ENCODE measurements at places on chromosomes 6 and 20.

- DNase-seq = peak; percentile 89
These were observed 34.5 kb downstream of the SLX4IP start for GRCh38 chr20:10469599-10469998.

DNA sequence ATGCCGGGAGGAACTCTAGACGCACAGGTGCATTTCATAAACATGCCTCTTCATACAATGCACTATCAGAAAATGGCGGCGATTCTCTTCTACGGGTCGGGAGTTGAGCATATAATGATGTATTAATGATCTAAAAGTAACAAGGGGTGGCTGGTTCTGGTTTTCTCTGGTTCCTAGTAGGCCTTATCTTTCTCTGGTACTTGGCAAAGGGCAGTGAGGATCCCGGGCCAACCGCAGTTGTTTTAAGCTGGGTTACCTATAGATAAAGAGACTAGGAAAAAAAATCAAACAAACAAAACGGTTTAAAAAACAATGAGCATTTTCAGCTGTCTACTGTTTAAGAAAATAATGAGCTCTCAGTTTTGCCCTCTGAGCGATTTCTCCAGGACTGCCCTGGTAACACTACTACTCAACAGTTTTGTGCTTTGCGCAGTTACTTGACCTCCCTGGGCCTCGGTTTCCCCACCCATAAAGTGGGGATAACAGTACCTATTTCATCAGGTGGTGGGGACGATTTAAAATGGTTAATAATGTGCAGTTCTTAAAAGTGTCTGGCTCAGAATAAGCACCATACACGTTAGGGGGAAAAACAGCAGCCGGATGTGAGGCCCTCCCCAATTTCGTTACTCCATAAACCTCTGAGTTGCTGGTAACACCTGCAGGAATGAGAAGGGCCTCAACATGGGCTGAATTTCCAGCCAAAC lies 1.3 kb upstream of the SIRT5 start:
- DNase-seq = no peak

GRCh38 chr20:49587111-49587570 lies 19.2 kb upstream of the PTGIS start:
- DNase-seq = no peak

GRCh38 chr6:121951918-121952379 lies 447.5 kb upstream of the HSF2 start:
- no peak for DNase-seq

- no peak for DNase-seq
These were observed 6.6 kb upstream of the GFRAL start for GRCh38 chr6:55320696-55321086.

- DNase-seq = no peak
These were observed 20.5 kb upstream of the SNRPC start for GRCh38 chr6:34736823-34737222.

- DNase-seq = peak; percentile 52
These were observed 22.3 kb downstream of the ELOVL5 start for GRCh38 chr6:53326372-53327016.

- DNase-seq = peak; percentile 37
These were observed 38.6 kb upstream of the PIM1 start for GRCh38 chr6:37131104-37131959.

GRCh38 chr20:39270837-39271604 lies 308.9 kb downstream of the DHX35 start:
- no peak for DNase-seq

- DNase-seq = no peak
These were observed 465.3 kb downstream of the CBLN4 start for GRCh38 chr20:55540013-55540412.

DNA sequence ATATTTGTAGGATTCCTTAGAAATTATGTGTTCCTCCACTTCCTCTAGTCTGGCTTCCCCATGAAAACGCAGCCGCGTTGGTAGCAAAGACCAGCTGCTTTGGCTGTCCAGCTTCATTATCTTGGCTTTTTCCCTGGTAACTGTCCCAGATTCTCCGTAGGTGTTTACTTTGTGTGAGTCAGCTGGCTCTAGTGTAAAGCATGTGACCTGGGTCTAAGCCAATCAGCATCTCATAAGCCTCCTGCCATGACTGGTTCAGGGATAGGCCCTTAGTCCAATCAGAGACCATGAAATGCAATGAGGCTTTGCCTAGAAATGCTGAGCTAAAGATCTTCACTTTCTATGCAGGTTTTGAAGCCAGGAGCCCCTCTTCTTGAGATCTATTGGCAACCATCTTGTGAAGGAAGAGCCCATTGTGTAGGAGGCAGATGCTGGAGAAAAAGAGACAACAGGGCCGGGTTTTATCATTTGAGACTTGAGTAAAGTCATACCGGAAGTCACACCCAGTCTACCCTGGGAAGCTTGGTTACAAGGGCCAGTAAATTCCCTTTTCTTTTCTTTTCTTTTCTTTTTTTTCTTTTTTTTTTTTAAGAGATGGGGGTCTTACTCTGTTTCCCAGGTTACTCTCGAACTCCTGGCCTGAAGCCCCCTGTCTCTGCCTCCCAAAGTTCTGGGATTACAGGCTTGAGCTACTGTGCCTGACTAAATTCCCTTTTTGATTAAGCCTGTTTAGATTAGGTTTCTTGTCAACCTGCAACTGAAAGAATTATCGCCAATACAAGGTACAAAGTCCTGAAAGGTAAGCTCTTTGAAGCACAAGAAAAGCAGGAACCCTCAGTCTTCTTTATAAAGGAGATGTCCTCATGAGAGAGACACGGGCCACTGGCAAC lies 256.5 kb upstream of the RREB1 start:
- peak; percentile 70 for DNase-seq

DNA sequence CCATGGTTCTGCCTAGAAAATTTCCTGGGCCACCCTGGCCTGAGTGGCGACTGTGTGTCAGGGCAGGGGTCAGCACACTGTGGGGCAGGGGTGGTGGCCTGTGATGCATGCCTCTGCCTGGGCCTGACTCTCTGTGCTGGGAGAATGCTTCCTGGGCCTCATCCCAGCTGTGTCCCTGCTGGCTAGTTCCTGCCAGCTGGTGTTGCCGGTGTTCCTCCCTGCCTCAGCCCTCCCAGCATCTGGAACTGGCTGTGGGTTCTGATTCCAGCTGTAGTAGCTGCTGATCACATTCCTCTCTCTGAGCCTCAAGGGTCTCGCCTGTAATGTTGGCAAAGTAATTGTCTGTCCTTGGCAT lies 101.5 kb downstream of the SYCP2 start:
- DNase-seq = no peak

GRCh38 chr6:131061041-131061750 lies 1.8 kb downstream of the EPB41L2 start:
- no peak for DNase-seq

GRCh38 chr6:53038141-53038540 lies 27.1 kb upstream of the FBXO9 start:
- no peak for DNase-seq

DNA sequence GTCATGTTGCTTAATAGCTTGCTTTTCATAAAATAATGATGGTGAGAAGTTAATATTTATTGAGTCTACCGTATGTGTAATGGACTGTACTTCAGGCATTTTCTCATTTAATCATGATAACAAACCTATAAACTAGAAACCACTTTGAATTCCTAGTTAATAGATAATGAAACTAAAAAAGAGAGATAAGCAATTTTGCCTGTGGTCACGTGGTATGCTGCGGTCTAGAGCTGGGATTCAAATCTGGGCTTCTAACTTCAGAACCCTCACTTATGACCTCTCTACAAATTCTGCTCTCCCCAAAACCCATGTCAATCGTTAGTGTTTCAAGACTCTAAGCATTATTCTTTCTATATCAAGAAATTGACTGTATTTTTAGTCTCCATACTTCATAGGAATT lies 700.7 kb downstream of the PRKN start:
- DNase-seq = no peak

DNA sequence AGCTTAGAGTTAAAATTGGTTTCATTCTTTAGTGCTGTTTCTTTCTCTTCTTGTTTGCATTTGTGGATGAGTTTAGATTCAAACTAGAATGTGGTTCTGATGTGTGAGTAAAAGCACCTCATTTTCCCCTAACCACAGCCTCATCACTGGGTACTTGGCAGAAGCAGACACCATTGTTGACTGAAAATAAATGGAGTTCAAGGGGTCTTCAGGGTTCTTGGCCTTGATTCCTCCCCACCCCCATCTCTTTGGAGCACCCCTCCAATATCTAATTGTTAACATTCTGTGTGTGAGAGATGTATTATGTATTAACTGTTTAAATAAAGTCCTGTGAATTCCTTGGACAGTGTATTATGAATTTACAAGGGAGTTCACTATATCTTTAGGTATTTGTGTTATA lies 59.6 kb downstream of the JARID2 start:
- no peak for DNase-seq

GRCh38 chr6:30113841-30114240 lies 951 bp upstream of the TRIM31 start:
- no peak for DNase-seq

- no peak for DNase-seq
These were observed 257.2 kb downstream of the TAF4 start for GRCh38 chr20:61808447-61808846.

- no peak for DNase-seq
These were observed 282.7 kb downstream of the PLCB1 start for GRCh38 chr20:8414586-8415274.

DNA sequence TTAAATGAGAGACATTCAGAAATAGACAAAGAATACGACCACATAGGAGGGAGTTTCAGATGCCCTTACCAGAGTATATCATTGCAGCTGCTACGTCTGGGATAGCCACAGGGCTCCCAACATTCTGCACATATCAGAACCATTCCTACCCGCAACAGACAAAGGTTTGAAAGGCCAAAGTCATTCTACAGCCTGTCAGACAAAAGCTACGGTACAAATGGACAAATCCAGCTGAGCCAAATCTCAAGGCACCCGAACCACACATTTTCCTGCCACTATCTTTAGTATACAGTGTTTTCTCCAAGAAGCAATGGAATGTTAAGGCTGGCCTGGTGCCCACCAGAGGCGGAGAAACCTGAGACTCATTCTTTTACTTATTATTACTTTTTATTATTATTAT lies 30.5 kb upstream of the LYRM2 start:
- DNase-seq = no peak

GRCh38 chr6:11094411-11094851 lies 797 bp downstream of the SMIM13 start:
- peak; percentile 18 for DNase-seq

DNA sequence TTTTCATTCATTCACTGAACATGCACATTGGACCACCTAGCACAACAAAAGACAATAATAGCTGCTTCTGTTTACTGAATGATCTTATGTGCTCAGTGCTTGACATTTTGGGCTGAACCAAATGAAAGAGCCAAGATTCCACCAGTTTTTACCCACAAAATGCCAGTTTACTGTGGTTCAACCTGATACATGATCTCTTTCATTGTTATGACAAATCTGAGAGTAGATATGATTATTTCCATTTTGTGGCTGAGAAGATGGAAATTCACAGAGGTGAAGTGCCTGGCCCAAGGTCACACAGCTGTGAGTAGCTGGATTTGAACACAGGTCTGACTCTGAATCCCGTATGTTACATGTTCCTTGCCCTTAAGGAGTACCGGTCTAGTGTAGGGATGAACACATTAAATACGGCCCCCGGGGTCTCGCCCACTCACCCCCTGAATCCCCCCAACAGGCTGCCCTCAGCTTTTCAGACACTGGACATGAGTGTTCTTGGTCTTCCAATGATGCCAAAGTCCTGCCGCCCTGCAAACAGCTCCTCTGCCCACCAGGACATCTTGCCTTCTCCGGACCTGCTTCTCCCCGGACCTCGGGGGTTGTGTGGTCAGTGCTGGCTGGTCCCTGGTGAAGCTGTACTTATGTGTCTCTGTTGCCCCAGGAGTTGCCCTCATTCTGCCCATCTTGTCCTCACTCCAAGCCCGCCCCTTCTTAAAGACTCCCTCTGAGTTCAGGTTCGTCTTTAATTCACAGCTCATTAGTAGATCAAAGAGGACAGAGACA lies 58.6 kb upstream of the SLC32A1 start:
- DNase-seq = no peak

GRCh38 chr20:51886891-51887608 lies 84.7 kb upstream of the SALL4 start:
- DNase-seq = no peak

DNA sequence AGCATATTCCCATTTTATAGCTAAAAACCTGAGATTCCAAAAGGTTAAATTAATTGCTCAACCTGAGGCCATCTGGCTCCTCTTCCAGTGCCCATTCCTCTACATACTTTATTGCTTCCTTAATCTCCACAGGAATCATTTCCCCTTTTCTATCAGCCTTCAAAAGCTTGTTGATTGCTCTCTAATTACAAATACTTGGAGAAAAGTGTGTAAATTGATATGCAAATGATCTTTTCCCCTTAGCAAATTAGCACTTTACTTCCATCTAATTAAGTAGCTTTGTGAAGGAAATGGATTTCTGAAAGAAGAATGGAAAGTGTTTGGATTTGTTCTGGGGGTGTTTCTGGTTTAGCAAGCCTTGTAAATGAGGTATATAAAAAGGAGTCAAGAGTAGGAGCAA lies 323.3 kb downstream of the GRIK2 start:
- no peak for DNase-seq

- no peak for DNase-seq
These were observed 39.1 kb downstream of the ADGRF5 start for GRCh38 chr6:46882645-46883044.

- no peak for DNase-seq
These were observed 8.0 kb upstream of the PKIG start for GRCh38 chr20:44574372-44574771.

DNA sequence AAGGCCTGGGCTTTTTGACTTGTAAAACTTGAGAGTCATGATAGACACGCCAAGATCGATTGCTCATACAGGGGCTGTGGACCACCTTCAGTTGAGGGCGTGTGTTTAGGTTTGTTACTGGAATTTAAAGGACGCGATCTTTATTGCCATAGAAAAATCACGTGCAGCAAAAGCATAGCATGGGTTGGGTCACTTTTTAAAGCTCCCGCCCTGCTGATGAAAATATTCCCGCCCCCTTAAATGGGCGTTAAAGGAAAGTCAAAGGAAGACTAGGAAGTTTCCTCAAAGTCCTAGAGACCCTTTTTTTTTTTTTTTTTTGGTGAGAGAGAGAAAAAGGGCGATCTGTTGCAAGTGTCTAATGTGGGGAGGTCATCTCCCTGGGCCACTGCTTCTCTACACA lies 23.1 kb downstream of the TFAP2A start:
- DNase-seq = no peak

DNA sequence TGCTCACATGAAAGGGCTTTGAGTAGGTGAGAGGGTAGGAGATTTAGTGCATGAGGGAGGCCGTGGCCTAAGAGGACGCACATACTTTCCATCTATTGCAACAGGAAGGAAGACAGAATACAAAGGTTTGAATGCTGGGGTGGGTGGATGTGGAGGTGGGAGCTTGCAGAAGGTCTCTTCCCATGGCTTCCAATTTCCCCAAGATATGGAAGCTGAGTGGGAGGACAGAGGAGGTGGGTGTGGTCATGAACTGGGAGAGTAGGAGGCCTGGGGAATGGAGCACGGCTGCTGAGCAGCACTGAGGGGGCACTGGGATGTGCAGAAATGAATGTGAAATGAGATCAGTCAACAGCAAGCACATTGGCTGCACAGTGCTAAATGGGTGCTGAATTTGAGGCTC lies 70.3 kb downstream of the SCML4 start:
- no peak for DNase-seq

- no peak for DNase-seq
These were observed 24.4 kb upstream of the ID1 start for GRCh38 chr20:31580706-31581105.

- no peak for DNase-seq
These were observed 47.5 kb downstream of the OR2B6 start for GRCh38 chr6:28004350-28005151.

GRCh38 chr20:49831022-49831769 lies 18.6 kb downstream of the SLC9A8 start:
- no peak for DNase-seq

GRCh38 chr6:13272131-13273046 lies 55.9 kb downstream of the TBC1D7 start:
- no peak for DNase-seq
